ENCODE measurements at places on chromosomes 12 and 14.

- ATAC-seq: no peak
Measured at GRCh38 chr12:93361151-93361919, 16.4 kb upstream of the NUDT4 start.

DNA sequence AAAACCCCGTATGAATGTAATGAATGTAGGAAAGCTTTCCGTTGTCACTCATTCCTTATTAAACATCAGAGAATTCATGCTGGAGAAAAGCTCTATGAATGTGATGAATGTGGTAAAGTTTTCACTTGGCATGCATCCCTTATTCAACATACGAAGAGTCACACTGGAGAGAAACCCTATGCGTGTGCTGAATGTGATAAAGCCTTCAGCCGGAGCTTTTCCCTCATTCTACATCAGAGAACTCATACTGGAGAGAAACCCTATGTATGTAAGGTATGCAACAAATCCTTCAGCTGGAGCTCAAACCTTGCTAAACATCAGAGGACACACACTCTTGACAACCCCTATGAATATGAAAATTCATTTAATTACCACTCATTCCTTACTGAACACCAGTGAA is 23.8 kb downstream of the ZNF891 start:
- no peak for ATAC-seq

- no peak for ATAC-seq
Measured at GRCh38 chr12:51192284-51192671, 19.3 kb upstream of the TFCP2 start.

- ATAC-seq: no peak
Measured at GRCh38 chr14:75980856-75981255, 939 bp downstream of the TGFB3 start.

DNA sequence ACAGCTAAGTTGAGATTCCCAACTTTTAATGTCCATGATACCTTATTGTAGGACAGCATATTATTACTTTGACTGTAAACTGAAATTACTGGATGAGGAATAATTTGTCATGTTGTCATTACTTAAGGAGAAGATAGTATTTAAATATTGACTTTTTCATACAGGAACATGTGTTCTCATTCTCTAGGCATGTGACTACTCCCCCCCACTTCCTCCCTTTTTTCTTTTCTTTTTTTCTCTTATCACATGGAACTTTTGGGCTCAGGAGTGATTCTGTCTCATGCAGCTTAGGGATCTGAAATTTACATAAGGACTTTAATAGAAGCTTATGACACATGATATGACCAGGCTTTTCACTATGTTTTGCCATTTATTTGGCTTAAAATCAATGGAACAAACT is 127.7 kb upstream of the SLCO1C1 start:
- no peak for ATAC-seq

DNA sequence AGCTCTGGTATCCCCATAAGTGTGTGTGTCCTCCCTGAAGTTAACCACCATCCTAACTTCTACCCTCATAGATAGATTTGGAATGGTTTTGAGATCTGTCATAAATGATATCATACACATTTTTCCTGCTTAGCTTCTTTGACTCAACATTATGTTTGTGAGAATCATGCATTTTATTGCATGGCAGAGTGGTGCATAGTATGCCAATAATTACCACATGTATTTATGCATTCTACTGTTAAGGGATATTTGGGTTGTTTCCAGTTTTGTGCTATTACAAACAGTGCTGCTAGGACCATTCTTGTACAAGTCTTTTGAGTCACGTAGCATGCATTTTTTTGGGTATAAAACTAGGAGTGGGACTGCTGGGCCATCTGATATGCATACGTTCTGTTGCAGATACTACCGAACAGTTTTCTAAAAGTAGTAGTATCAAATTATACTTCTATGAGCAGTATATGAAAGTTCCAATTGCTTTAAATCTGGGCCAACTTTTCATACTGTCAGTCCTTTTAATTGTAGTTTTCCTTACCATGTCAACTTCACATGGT is 13.4 kb downstream of the GRIP1 start:
- ATAC-seq: no peak

GRCh38 chr14:55125403-55125802 is 3.6 kb upstream of the LGALS3 start:
- no peak for ATAC-seq

DNA sequence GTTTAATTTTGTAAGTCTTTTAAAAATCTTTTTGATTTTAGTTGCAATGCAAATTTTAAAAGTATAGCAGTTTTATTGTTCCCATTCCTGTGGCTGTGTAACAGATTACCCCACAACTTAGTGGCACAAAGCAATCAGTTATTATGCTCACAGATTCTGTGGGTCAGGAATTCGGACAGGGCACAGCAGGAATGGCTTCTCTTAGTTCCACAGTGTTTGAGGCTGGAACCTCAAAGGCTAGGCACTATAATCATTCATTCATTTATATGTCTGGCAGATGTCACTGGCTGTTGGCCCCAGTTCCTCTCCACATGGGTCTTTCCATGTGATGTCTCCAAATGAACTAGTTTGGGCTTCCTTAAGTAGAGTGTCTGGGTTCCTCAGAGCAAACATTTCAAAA is 193.3 kb downstream of the RAD51B start:
- no peak for ATAC-seq

DNA sequence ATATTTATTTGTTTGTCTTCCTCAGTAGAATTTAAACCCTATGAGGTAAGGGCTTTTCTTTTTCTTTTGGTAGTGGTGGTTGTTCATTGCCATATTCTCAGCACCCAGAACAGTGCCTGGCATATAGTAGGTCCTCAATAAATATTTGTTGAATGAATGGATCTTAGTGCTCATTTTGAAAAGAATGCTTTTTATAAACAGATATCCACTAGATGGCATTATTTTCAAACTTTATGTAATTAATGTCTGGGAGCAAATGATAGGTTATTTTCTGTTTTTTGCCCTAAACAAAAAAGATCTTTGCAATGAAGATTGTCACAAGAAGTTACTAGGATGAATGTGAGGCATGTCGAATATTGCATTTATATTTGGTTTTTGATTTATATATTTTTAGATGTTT is 64.1 kb downstream of the RAD51B start:
- no peak for ATAC-seq

GRCh38 chr12:121960541-121960940 is 42.1 kb downstream of the CFAP251 start:
- ATAC-seq: no peak

- ATAC-seq: no peak
Measured at GRCh38 chr12:67613040-67613439, 35.5 kb upstream of the DYRK2 start.

DNA sequence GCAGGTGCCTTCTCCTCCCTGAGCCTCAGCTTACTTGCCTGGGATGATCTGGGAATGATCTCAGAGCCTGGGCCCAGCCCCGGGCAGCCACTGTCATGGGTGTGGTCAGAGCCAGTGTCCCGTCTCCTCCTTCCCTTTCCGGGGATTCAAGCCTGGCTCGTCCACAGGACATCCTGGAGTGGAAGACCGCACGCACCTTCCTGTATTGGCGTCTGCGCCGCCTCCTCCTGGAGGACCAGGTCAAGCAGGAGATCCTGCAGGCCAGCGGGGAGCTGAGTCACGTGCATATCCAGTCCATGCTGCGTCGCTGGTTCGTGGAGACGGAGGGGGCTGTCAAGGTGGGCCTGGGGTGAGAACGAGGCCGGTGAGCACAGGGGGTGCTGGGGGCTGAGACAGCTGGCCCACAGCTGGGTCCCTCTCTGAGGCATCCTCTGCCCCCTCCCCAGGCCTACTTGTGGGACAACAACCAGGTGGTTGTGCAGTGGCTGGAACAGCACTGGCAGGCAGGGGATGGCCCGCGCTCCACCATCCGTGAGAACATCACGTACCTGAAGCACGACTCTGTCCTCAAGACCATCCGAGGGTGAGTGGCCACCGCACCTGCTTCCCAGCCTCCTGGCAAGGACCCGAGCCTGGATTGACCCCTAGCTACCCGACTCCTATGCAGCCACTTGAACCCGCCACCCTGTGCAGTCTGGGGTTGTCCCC is 44.0 kb downstream of the FOXN4 start:
- no peak for ATAC-seq

GRCh38 chr12:114682106-114682784 is 1.7 kb downstream of the TBX3 start:
- ATAC-seq: no peak

DNA sequence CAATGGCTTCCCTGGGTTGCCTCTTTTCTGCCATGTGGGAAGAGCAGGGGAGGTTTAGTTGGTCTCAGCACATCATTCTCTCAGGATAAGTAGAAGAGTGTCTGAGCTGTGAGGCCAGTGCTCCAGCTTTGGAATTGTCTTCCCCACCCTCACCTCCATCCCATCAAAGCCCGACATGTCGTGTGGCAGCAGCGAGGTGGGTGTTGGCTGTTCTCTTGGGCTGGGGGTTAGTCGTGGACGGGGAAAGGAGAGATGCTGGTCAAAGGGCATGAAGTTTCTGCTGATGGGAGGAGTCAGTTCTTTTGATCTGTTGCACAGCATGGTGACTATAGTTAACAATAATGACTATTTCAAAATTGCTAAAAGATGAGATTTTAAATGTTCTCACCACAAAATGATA is 404.2 kb downstream of the TMEM121 start:
- ATAC-seq: no peak

GRCh38 chr14:89190765-89191513 is 226.1 kb downstream of the FOXN3 start:
- ATAC-seq: peak; percentile 47

DNA sequence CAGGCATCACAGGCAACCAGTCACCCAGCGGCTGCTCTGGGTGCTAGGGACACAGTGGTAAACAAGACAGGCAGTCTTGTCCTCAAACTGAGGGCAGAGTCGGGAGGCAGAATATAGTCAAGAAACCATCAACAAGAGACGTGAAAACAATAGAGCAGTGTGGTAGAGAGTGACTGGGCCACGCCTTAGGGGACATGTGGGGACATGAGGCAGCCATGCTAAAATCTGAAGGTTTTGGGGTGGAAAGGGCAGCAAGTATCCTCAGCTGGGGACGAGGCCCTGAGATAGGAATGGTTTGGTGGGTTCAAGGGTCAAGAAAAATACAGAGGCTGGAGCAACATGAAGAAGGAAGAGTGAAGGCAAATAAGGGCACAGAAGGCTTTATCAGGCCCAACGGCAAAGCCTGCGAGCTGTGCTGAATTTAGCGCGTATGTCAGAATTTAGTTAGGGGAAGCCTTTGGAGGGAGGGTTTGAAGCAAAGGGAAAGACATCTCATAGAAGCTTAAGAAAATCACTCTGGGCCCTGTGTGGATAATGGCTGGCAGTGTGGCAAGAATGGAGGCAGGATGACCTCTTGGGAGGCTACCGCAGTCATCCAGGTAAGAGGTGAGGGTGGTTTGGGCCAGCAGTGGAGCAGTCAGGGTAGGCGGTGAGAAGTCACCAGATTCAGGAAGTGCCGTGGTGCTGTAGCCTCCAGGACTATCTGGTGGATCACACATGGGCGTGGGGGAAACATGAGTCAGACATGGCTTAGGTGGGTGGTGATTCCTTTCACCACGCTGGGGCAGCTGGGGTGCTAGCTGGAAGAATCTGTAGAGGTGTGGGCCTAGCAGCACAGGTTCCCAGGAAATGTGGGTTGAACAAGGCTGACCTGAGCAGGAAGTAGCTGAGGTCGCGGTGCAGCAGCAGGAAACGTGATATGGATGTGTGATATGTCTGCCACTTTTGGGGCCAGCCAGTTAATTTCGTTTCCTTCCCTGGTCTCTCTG is 3.0 kb downstream of the EVL start:
- no peak for ATAC-seq

- ATAC-seq: no peak
Measured at GRCh38 chr12:98295681-98296080, 219.7 kb upstream of the TMPO start.

DNA sequence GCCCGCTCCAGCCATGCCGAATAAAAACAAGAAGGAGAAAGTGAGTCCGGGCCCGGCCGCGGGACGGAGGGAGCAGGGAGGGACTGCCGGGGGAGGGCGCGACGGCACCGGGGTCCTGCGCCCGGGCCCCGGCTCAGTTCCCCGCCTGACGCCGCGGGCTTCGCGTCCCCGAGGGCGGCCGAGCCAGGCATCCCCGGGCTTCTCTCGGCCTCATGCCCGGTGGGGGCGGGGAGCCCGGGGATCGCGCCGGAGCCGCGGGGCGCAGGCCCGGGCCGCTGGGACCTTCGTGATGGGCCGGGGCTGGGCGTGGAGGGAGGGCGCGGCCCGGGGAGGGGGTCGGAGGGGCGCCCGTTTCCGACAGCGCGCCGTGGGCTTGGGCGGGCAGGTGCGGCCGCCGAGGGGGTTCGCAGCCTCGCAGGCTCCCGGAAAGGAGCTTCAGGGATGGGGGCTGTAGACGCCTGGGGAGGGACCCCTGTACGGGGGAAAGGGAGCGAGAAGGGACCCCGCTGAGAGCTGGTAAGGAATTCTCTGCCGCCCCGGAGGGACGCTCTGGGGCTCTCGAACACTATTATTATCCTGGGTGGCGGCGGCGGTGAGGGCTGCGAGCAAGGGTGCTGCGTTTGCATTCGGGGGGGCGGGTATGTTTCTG is 496 bp downstream of the PPP2R5C start:
- ATAC-seq: no peak

- ATAC-seq: no peak
Measured at GRCh38 chr14:63296060-63296563, 22.6 kb downstream of the GPHB5 start.

DNA sequence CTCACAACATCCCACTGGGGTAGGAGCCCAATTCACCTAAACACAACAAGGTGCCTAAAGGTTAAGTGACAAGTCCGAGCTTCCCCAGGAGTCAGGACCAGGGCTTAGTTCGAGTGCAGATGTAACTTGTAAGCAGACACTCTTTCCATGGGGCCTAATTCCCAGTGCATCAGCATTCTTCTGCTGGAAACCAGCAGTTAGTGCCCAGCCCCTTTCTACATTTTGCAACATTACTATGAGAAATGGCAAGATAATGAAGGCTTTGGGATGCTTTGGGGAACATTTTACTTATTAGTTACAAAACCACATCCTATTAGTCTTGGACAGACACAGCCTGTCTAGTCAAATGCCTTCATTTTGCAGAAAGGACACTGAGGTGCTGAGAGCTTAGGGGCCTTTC is 179.8 kb downstream of the CALM1 start:
- ATAC-seq: no peak

DNA sequence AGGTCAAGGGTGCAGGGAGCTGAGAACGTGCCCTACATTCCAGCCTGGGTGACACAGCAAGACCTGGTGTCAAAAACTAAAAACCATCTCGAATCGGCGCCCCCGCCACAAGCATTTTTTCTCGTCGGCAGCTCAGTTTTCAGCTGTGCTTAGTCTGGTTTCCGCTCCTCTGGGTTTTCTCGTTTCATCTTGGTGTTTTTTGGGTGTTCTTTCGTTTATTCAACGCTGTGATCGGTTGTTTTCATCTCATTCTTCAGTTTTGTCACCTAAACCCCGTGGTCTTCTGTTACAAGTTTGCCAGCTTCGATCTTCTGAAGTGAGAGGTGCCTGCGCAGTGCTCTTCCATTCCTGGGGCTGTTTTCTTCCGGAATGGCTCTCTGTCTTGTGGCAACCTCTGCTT is 41.4 kb downstream of the NOC4L start:
- no peak for ATAC-seq

DNA sequence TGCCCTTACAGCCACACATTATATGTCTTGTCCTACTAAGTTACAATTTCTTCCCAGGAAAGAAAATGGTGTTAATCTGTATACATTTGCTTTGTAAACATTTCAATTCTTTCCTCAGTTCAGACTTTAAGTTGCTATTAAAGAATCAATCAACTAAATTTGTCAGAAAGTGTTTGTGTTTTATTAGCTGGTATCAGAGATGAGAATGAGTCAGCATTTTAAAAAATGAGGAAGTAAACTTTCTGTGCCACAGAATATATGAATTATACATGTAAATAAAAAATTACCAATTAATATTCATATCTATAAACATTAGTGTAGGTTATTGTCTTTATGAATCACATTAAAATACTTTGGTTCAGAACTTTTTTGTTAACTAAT is 82.0 kb downstream of the LMO3 start:
- no peak for ATAC-seq
